Stimulated activated naive CD4-positive, alpha-beta T cell (primary cell): ENCODE measurements at places on chromosomes 11 and 22.

GRCh38 chr11:116044941-116045340 lies 540.7 kb upstream of the CADM1 start:
- no peak for DNase-seq

- DNase-seq = no peak
Observed at GRCh38 chr11:103420593-103420992, 311.4 kb downstream of the DYNC2H1 start.

GRCh38 chr11:12160680-12161079 lies 50.3 kb downstream of the MICAL2 start:
- no peak for DNase-seq

GRCh38 chr11:34270711-34271110 lies 87.1 kb downstream of the ABTB2 start:
- no peak for DNase-seq

DNA sequence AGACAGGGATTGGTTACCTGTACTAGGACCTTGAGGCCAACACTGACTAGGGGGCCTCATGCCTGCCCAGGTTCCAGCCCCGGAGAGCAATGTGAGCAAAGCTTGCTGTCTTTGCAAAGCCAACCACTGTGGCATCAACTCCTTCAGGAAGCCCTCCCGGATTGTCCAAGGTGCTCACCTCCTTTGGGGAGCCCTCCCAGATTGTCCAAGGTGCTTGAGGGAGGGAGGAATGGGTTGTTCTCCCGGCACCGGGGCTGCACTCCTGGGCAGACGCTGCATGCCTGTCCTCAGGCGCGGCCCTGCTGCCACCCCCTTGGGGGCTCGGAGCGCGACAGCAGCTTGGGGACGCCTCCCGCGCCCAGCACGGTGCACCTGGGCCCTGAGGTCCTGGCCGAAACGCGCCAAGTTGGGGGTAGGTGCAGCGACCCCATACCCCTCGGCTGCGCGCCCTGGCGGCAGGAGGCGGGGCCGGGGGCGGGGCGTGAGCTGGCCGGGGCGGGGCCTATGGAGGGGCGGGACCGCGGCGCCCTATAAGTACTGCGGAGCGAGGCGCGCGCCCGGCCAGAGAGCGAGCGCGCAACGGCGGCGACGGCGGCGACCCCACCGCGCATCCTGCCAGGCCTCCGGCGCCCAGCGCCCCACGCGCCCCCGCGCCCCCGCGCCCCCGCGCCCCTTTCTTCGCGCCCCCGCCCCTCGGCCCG lies at the start of gene CD81:
CD81 (plus strand) TSS at position 560 of the 701 bp plus-strand sequence. CDS start 240 bp downstream, outside the sequence.
- DNase-seq = peak; percentile 67

DNA sequence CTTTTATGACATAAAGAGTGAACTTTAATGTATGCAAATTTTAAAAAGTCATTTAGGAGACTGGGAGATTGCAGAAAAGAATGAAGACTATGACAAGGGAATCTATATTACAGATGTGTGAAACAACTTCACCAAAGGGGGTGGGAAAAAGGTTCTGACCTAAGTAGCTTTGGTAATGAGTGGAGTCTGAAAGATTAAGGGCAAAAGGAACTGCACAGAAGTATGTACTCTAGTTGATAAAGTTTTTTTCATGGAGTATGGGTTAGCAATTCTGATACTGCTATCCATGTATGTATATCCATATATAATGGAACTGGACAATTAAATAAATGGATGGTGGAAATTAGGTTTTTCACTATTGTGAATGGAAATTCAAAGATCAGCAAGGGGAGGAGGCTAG lies 9.2 kb downstream of the CKAP5 start:
- DNase-seq = no peak

GRCh38 chr22:49255154-49255553 lies 572.5 kb downstream of the BRD1 start:
- no peak for DNase-seq

DNA sequence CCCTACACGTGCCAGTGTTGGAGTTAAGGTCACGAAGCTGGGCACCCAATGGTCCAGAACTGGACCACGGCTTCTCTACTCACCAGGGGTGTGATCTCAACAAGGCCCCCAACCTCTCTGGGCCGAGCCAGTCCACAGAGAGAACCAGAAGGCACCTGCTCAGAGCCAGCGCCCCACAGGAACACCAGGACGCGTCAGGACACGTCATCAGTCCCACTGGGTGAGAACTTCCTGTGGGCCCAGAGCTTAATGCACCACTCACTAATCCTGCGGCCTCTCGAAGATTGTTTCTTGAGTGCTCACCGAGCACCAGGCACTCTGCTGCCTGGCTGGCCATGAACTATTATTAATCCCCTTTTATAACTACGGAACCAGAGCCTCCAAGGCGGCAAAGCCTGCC lies 10.1 kb downstream of the PHF21B start:
- DNase-seq = no peak

- no peak for DNase-seq
Observed at GRCh38 chr22:43723816-43724215, 88.3 kb downstream of the EFCAB6 start.

DNA sequence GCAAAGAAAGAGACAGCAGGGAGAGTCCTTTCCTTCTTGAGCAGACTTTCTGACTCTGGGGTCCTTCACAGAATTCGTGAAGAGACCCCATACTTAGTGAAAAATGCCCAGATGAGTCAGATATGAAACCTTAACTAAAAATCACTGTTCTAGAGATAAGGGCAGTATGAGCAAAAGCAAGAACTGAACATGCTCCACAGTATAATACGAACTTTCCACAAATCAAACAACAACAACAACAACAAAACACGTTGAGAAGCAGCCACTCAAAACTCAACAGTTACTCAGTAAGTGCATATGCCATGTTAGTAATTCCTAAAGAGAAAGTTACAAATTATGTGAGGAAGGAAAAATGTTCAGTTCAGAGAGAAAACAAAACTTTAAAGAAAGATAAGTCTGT lies 44.3 kb downstream of the PITPNB start:
- DNase-seq = no peak

- DNase-seq = no peak
Observed at GRCh38 chr11:114134870-114135269, 75.4 kb downstream of the ZBTB16 start.

DNA sequence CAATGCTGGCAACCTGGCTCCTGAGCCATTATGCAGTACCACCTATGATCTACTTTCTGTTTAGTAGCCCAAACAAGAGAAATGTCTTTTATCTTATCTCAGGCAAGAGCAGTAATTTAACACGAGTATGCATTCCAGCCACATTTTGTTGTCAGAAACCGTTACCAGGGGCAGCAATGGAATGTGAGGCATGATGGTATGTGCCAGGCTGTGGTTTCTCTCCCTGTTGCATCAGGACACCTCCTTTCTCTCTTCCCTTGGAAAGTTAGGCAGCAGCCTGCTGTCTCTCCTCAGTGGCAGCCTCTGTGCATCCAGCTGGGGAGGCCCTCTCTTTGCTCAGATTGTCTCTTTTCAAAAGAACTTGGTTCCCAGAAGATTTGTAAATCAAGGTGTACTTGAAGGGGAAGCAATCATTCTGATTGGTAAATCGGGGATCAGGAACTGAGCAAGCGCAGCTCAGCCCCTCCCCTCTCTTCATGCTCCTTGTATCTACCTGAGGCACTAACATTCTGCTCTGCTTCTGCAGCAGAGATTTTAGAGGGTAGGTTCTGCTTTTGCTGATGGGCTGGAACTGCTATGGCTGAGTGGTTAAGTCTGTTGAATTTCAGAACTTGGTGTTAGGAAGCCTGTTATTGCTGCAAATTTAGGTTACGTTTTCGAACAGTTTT lies 229.2 kb downstream of the ADAMTS15 start:
- no peak for DNase-seq
